ENCODE measurements at places on chromosomes 5 and 9. TPM values are rescaled to one million over a fixed set of nuclear protein-coding genes. Genes with fewer than 3 reads are reported as not detected.
A peak's percentile ranks its signal among the peaks of the same experiment; 100 is the strongest.

Gene CNTRL
- polyA plus RNA-seq: 3.4 TPM

DNA sequence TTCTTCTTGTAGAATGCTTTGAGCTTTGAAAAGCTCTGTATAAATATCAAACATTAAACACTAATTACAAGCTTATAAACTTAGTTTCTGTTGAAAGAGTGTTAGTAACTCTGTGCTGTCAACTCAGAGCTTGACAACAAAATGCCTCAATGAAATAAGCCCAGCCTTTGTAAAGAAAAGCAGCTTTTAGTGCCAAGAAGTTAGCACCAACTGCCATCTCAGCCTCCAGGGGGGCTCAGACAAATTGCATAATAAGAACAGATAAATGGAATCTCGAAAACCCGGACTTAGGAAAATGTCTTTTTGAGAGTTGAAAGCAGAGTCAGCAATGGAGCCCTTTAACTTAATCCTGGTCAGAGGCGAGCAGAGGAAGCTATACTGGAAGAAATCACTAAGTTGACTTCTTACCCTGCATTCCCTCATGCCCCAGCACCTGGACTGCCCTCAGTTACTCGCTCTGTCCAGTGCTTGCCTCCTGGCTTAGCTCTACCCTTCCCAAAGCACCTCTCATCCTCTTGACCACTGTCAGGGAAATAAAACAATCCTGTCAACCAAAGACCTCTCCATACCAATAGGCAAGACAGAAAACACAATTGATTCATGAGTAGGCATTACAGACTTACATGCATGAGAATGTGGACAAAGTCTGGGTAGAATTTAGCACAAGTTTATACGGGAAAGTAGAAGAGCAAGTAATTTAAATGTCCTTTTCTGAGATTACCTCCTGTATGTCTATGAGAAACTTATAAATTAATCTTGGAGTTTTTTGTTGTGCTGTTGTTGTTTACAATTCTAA is 352.7 kb downstream of the ZNF608 start:
- DNase-seq: no peak

GRCh38 chr5:154476354-154477205 is 1.4 kb downstream of the HAND1 start:
- no peak for DNase-seq

GRCh38 chr5:15887093-15887492 is 292.5 kb downstream of the MARCHF11 start:
- DNase-seq: no peak

Gene C9
- not detected for polyA plus RNA-seq

GRCh38 chr9:121640491-121641223 is 10.8 kb upstream of the DAB2IP start:
- DNase-seq: peak; percentile 54

DNA sequence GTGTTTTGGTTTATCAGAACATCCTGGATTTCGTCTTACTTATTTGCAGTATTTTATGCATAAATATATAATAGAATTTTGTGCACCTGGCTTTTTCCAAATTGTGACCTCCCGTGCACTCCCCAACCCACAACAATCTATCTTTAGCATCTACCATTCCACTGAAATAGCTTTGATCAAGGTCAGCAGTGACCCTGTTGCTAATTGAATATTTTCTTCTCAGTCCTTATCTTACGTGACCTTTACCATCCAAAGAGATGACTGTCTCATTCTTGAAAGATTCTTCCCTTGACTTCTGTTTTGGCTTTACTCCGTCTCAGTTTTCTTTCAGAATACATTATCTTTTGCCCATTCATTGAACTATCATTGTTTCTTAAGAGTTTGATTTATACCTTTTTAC is 18.4 kb downstream of the NDUFS4 start:
- no peak for DNase-seq

Gene SOWAHA
- 0.05 TPM for polyA plus RNA-seq

Gene AIF1L
- 15.7 TPM for polyA plus RNA-seq

DNA sequence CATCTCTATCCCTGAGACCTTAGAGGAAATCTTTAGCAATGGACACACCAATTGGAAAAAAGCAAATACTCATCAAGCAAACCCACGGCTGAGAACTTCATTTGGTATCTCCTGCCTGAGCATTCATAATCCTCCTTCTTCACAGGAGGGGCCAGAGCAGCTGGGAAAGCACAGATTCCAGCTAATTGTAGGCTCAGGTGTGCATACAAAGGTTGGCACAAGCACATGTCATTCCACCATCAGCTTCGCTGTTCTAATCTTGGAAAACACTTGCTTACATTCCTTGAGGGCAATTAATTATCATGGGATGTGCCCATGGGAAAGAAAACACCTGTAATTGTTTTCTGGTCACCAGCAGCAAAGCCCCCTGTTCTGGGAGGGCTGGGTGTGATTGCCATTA is 376.6 kb downstream of the SPOCK1 start:
- no peak for DNase-seq

Gene CDKN2A
- polyA plus RNA-seq: 0.32 TPM

GRCh38 chr5:68729678-68730077 is 364.1 kb upstream of the SLC30A5 start:
- no peak for DNase-seq

Gene PCDHGB2
- polyA plus RNA-seq: 1.9 TPM

GRCh38 chr5:135454946-135455345 is 2.8 kb upstream of the TIFAB start:
- DNase-seq: no peak

- no peak for DNase-seq
These were observed 48.3 kb upstream of the LRRC14B start for GRCh38 chr5:143041-143440.

DNA sequence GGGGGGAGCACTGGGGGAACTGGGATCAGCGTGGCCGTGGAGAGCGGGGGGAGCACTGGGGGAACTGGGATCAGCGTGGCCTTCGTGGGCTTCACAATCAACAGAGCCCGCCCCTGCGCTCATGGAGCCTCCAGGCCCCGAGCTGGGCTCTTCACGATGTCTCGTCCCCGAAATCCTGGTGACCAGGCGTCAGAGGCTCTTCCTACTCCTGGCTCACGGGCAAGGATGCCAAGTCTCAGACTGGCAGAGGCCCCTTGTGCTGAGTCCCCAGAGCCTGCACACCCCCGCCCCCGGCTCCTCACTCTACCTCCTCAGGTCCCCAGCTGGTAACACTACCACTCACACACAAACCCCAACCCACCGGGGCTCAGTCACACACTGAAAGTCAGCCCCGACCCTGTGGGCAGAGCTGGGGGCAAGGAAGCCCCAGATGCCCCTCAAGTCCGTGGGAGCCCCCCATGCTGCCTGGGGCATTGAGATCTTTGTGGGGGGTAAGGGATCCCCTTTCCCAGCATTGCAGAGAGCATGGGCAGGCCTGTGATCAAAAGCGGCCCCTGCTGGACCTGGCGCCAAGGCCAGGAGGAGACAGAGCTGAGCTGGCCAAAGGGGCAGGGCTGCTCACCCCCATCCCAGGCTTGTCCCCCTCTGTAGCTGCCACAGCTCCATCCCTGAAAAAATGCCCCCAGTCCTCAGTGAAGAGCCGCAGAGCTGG is 26.7 kb downstream of the LHX3 start:
- DNase-seq: peak; percentile 44

Gene ESM1
- polyA plus RNA-seq: 0.43 TPM

DNA sequence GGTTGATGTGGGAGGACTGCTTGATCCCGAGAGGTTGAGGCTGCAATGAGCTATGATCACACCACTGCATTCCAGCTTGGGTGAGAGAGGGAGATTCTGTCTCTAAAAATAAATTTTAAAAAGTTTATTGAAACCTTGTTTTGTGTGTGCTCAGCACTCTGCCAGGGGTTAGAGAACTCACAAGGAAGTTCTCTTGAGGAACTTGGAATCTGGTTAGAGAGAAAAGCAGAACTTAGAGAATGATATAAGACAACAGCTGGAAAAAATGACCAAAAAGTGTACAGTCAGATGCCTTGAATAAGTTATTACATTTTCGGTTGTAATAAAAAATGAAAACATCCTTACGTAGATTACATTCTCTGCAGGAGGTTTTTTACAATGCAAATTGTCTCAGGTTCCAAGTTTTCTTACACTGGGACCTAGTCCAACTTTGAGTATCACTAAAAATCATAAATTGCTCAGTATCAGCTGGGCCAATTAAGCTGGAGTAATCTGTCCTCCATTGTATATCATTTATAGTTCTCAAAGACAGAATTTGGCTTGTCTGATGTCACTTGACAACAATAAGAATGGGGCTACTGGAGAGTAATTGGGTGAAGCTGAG is 21.7 kb upstream of the TENT2 start:
- no peak for DNase-seq

Gene LPAR1
- polyA plus RNA-seq: 14.2 TPM

GRCh38 chr5:127076315-127077129 is 3.2 kb upstream of the C5orf63 start:
- peak; percentile 52 for DNase-seq

Gene TAS2R1
- polyA plus RNA-seq: not detected

DNA sequence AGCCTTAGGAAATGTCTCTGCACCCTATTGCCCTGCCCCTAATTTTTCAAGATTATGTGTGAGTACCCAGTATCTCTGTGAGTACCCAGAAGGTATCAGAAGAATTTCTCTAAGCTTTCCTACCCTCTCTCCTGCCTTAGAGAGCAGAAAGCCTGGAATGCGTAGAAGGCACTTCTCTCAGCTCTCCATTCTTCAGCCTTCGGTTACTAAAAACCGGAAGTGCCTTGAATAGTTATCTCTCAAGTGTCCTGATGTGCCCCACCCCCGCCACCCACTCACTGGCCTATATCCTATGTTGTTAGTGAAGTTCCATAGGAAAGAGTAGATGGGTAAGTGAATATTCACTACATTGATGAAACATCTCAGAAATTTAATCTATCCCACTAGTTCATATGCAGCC is 210.7 kb upstream of the CDH10 start:
- DNase-seq: no peak

DNA sequence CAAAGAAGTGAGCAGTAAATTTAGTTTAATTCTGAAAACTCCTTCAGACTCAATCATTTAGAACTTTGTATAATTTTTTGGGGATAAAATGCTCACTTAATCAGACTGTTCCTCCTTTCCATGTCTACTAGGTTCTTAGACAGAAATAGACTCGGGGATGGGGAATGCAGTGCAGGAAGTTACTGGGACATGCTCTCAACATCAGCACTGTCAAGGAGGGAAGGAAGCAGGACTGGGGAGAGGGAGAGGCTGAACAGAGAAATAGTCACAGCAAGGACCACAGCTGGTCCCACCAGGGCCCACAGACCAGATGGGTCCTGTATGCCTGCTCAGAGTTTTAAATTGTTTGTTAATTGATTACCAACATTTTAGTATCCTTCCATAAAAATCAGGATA is 310.1 kb upstream of the MSX2 start:
- DNase-seq: no peak

Gene HK3
- polyA plus RNA-seq: 8.3 TPM

Gene MROH2B
- polyA plus RNA-seq: not detected

DNA sequence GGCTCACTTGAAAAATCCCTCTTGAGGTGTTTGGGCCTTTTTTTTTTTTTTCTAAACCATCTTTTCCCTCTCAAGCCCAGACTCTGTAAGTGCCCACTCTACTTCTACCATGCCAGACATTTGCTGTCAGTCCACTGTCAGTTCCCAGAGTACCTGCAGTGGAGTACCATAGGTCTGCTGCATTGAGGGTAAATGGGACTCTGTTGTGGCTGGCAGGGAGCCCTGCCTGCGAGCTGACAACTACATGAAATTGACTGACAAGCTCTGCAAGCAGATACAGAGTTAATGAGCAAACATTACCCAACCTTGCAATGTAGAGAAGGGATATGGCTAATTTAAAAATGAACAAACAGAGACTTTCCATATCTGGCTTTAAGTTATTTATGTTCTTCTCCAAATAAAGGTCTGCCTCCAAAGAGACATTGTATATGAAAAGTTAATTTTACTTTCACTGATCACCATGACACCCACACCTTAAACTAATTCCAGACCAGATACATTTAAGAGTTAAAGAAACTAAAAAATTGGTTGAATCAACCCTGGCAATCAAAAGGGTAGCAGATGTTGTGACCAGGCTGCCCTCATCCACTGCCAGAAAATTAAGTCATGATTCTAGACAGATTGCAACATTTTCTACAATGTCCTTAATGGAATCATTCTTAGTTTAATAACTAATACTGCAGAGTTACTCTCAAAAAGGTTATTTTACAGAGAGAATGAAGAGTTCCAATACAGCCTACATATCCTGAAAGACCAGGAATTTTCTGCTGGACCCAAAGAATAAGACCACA is 100.4 kb upstream of the PAM start:
- DNase-seq: peak; percentile 35

DNA sequence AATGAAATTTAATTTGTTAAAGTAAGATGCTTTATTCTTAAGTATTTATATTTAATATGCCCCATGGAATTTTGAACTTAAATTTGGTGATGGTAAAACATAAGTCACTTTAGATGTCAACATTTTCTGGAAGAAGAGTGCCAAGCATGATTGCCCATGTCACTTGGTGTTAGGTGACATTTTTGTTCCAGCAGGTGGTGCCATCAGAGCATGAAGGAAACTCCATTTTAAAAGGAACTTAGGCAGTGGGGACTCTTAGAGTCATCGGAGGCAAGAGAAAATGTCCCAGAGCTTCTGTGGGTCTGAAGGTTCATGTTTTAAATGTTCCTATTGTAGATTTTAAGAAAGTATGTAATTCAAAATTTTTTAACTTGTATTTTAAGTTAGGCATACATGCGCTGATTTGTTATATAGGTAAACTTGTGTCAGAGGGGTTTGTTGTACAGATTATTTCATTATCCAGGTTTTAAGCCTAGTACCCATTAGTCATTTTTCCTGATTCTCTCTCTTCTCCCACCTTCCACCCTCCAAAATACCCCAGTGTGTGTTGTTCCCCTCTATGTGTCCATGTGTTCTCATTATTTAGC is 789.3 kb downstream of the SEMA5A start:
- no peak for DNase-seq

- DNase-seq: no peak
These were observed 541.0 kb downstream of the DTWD2 start for GRCh38 chr5:118447350-118447749.

Gene MSMP
- polyA plus RNA-seq: 0.27 TPM

DNA sequence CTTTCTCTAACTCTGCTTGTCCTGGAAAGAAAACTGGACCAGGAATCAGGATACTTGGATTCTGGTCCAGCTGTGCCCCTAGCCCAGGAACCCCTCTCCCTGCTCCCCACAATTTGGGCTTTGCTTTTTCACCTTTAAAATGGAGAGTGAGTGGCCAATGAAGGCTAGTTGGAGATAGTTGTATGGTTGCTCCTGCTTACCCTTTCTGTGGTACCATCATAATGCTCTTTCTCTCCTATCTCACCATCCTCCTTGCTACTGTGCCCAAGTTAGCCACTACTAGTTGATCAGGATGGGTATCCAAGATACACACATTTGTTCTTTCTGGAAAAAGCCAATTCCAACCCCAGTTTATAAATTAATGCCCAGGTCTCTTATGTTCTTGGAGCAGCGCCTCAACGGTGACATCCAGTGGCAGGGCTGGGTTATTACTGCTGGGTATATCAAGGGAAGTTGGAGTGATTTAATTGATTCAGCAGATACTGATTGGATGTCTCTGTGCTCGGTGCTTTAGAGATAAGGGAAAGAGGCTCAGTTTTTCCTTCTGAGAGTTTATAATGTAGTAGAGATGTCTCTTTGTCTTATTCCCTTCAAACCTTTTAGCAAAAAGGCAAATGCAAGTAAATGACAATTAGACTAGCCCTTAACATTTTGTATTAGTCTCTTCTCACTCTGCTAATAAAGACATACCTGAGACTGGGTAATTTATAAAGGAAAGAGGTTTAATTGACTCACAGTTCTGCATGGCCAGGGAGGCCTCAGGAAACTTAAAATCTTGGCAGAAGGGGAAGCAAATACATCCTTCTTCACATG is 38.5 kb downstream of the FAXDC2 start:
- peak; percentile 77 for DNase-seq

All from right cardiac atrium (tissue), 5 donors.